ENCODE measurements at places on chromosomes 5 and 9.

DNA sequence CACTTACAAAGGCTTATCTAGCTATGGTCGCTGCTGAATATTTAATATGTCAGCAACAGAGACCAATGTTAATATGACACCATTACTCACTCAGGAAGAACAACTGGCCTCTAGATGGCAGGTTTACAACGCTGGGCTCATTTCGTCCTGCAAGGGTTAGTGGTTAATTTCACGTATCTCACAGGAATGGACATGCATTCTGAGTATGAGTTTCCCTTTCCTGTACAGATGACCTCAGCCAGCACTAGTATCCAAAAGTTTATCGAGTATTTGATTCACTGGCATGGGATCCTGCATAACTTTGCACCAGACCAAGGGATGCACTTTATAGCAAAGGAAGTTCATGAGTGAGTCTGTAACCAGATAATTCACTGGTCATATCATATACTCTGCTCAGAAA lies 8.7 kb upstream of the TRPC7 start:
- DNase-seq, result no peak

GRCh38 chr9:136886610-136887597 lies 588 bp downstream of the TRAF2 start:
- no peak for DNase-seq

- DNase-seq, result peak; percentile 53
Observed at GRCh38 chr5:138648841-138649240, 73.6 kb upstream of the HSPA9 start.

GRCh38 chr9:79639354-79639753 lies 67.6 kb downstream of the TLE4 start:
- DNase-seq, result no peak

DNA sequence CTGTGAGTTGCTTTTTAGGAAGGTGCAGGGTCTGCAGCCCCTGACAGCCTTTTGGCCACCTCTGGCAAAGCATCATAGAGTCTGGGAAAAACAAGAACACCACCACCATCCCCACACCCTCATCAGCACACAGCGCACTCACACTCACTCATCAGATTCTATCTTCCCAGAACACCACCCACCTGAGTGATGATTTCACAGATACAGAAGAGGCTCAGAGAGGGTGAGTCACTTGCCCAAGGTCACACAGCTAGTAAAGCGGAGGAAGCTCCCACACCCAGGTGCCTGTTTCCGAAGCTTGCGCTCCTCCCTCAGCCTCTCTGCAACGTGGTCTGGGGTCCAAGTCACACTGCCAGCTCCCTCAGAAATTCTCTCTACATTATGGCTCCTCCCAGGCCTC lies 41.8 kb upstream of the HRH2 start:
- DNase-seq, result no peak

DNA sequence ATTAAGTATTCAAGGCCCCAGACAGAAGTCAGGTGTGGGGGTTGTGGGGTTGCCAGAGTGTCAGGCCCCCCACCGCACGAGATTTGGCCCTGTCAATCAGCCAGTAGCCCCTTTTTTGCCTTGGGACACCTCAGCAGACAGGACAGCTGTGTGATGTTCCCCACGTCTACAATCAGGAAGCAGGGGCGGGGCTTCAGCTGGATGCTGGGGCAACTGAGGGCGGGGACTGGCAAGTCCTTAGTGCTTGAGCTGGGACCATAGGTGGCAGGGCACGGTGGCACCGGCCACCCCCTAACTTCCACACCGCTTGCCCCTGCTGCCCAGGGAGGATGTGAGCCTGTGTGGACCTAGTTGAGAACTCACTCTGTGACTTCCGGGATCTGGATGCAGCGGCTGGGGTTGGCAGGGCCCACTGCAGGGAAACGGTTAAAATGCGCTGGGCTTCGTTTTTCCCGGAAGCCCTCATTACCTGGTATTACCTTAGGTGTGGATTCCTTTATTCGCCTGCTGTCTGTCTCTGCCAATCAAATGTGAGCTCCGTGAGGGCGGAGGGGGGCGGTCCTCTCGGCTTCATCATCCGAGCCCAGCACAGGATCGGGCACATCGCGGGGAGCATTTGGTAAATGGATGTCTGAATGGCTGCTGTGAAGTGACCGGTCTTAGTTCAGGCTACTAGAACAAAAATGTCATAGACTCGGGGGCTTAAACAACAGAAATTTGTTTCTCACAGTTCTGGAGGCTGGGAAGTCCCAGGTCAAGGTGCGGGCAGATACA lies 7.5 kb upstream of the GTF3C5 start:
- no peak for DNase-seq

DNA sequence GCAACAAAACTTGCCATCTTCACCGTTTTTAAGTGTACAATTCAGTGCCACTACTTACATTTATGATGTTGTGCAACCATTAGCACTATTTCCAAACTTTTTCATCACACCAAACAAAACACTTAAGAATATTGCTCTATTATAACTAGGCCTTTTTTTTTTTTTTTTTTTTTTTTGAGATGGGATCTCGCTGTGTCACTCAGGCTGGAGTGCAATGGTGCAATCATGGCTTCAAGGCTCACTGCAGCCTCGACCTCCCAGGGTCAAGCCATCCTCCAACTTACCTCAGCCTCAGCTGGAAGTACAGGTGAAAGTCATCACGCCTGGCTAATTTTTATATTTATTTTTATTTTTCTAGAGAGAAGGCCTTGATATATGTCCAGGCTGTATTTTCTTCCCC lies 22.3 kb upstream of the LMNB1 start:
- no peak for DNase-seq

GRCh38 chr5:62284946-62285891 lies 20.8 kb upstream of the KIF2A start:
- no peak for DNase-seq

- DNase-seq, result no peak
Observed at GRCh38 chr5:33736510-33736909, 155.3 kb downstream of the ADAMTS12 start.

GRCh38 chr9:118009614-118010013 lies 305.4 kb downstream of the TLR4 start:
- no peak for DNase-seq

DNA sequence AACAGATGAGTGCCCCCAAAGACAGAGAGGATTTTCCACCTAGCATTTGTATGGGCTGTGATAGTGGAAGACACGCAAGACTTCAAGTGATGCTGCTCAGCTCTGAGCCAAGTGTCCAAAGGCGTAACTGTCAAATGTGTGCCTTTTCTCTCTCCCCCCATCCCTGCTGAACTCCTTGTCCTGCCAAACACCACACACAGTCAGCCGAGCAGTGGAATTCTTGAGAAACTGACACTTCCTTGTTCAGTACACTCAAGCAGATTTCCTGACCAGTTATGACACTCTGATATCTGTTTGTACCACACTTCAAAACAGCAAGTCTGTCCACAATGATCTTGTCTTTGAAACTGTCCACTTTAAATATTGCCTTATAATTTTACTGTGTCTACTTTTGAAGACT lies 166.4 kb downstream of the PIK3R1 start:
- DNase-seq, result no peak
